Neural progenitor cell (in vitro differentiated cells): ENCODE measurements at places on chromosomes 4 and X.

GRCh38 chr4:181793096-181793495 is 450.1 kb upstream of the TENM3 start:
- DNase-seq = peak; percentile 32

DNA sequence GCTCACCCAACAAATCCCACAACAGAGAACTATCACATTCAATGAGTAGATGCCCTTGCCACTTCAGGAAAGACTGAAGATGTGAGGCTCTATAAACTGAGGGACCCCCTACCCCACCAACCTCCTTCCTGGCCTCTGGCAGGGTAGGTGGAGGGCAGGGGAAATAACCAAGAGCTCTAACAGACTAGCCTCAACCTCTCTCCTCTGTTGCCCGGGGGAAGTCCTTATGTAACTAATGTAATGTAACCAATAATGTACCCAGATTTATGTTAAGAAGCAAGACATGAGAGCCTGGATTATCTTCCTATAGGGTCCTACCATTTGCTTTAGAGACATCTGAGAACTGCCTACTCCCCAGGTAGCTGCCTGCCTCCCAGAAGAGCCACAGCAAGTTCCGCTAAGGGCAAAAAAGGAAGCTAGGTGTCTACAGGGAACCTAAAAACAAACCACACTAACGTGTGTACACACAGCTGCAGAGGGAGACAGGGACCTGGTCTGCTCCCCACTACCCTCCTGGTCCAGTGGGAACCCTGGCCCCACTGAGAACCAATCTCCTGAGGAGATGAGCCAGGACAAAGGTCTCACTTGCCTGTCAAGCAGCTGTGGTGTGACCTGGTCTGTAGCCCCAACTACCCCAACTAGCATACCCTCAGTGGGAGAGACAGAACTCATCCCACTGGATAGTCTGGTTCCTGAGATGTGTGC is 17.7 kb downstream of the OTUD5 start:
- DNase-seq = no peak

DNA sequence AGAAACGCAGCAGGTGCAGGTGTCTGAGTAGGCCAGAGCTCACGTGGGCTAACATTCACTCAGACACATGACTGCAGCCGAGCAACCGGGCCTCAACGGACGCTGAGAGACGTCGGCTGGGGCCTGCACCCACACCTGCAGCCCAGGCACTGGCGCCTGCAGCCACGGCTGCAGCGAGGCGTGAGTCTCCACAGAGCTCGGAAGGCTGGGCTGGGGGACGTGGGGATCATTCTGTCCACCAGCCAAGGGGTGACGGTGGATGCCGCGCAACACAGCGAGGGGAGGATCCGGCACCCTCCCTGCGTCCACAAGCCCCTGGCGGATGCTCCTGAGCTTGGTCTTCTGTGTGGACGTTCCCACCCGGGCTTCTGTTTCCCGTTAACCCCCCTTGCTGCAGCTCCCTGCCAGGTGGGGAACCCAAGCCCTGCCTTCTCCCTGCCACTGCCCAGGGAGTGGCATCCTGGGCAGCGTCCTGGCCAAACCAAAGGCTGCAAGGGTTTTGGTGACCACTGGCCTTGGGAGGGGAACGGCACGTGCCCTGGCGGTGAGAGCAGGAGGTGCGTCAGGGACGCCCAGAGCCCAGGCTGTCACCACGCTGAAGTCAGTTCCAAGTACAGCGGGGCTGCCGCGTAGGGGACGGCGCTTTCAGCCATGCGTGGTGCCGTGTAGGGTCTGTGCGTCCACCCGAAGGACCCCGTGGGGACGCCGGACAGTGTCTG is 16.3 kb downstream of the PPP2R3B start:
- DNase-seq = no peak

DNA sequence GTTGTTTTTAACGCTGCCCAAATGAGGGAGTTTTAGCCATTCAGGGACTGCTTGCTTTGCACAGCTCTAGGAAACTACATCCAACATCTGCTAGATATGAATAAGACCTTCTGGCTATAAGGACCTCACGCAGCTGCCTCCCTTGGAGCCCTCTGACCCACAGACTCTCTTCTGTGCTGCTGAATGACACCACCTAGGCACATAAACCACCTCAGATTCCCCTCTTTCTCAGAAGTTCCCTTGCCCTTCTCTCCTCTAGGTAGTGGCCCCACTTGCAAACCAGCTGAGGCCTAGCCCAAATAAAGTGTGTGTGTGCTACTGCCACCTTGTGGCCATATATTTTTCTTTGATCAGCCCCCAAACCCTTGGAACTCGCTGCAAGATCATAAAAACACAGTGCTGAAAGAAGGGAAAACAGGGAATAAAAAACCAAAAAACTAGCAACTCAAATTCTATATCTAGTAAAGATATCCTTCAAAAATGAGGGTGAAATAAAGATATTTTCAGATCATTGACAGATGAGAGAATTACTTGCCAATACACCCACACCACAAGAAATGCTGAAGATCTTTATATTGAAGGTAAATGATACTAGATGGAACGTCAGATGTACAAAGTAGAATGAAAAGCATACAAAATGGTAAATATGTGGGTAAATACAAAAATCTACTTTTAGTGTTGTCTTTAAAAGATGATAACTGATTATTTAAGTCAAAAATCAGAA is 265.9 kb downstream of the ADAMTS3 start:
- DNase-seq = peak; percentile 73

DNA sequence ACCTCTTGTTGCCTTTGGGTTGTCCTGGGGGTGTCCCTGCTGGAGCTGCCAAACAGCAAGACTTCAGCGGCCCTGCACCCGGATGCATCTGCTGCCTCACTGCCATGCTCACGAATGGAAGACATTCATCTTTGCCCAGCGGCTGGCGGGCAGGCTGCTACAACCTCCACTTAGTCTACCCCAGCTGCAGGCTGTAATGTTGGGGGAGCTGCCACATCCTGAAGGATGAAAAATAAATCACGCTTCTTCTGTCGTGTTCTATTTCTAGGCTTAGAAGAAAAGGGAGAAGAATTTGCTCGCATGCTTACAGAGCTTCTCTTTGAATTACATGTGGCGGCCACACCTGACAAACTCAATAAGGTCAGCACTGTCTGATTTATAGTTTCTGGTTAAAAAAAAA is 61.4 kb downstream of the FAM114A1 start:
- no peak for DNase-seq

GRCh38 chr4:111074523-111075114 is 451.7 kb upstream of the PITX2 start:
- peak; percentile 49 for DNase-seq

DNA sequence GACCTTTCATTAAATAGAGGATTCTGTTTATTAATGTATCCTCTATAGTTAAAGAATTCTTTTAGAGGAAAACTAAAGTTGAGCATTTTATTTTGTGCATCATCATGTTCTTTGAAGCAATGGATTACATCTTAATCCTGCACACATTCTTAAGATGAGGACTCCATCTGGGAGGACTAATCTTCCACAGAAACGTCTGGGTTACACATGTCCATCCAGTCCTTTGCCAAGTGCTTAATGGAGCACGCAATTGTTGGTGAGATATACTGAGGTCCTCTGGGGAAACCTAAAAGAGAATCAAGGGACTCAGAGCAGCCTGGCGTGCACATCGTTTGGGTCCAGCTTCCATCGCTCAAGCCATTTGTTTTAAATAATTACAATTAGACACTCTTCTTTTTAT is 115.1 kb upstream of the SFRP2 start:
- no peak for DNase-seq

GRCh38 chrX:103475381-103475780 is 43.9 kb downstream of the RAB40A start:
- no peak for DNase-seq

DNA sequence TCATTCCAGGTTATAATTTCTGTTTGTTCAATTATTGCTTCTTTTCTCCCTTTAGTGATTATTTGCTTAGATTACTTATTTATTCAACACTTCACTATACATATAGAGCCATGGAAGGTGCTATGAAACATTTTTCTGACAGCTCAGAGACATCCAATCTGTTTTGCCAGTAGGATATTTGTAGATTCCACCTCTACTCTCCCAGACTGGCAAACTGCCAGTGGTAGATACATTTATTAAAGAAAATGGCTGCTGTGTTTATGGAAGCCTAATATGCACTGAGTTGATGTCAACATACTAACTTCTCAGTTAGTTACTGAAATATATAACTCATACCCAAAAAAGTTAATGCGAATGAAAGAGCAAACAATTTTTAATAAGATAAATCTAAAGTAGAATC is 348.6 kb downstream of the TRAM1L1 start:
- no peak for DNase-seq

- DNase-seq = no peak
These were observed 117.3 kb upstream of the PPP3CA start for GRCh38 chr4:101464596-101464995.

DNA sequence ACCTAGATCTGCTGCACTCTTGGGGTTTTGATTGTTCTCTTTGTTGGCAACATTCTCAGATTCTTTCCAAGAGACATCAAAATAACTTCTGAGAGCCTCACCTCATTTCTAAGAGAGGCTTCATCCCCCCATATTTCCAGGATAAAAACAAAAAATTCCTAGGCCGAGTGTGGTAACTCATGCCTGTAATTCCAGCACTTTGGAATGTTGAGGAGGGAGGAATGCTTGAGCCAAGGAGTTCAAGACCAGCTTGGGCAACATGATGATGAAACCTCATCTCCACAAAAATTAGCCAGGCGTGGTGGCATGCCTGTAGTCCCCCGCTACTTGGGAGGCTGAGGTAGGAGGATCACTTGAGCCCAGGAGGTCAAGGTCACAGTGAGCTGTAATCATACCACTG is 477.0 kb downstream of the INPP4B start:
- no peak for DNase-seq

DNA sequence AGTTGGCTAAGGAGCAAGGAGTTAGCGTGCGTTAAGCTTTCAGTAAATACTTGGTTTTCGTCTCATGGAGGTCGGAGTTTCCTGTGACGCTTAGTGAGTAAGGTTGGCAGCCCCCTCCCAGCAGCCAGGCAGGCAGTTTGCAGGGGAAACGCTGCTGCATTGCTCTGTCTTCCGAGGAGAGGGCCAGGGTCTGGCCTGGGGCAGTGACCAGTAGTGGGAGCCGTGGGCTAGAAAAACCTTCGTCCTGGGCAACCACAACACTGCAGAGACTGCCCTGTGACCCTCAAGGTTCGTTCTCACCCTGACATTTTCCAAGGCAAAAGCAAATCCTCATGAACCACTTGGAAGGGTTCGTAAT is 432 bp downstream of the TMEM175 start:
- DNase-seq = peak; percentile 56

GRCh38 chr4:137534516-137534915 is 2.2 kb upstream of the PCDH18 start:
- no peak for DNase-seq

GRCh38 chr4:121181493-121181892 is 17.4 kb upstream of the TNIP3 start:
- DNase-seq = no peak

DNA sequence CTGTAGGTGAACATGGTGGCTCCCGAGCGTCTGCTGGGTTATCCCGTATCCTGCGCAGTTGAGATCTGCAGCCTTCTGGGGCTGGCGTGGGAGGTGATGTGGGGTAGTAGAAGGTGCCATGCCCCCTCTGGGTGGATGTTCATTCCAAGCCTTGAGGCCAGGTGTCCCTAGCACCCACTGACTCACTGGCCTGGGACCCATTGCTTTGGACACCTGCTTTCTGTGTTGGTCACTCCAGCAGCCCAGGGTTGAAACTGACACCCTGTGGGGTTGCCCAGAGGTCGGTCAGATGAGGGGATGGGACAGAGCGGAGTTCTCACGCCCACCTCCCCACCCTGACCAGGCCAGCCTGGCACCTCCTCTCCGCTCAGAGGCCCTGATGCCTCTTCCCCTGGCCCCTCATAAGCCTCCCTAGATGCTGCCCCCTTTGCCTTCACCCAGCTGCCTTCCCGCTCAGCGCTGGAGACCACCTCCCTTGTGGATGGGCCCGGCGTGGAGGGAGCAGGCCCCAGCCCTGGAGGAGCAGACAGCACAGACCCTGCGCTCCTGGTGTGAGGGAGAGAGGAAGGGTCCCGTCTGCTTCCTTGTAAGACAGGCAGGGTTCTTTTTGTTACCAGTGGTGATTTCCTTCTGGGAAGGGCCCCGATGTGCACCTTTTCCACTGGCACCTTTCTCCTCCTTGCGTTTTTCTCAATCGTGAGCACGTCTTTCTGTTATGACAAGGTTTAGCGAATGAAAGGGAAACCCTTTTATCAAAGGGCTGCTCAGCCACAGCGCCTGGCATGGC is 2.0 kb downstream of the DOK7 start:
- DNase-seq = no peak

GRCh38 chrX:64427281-64427680 is 32.0 kb upstream of the MTMR8 start:
- DNase-seq = no peak

DNA sequence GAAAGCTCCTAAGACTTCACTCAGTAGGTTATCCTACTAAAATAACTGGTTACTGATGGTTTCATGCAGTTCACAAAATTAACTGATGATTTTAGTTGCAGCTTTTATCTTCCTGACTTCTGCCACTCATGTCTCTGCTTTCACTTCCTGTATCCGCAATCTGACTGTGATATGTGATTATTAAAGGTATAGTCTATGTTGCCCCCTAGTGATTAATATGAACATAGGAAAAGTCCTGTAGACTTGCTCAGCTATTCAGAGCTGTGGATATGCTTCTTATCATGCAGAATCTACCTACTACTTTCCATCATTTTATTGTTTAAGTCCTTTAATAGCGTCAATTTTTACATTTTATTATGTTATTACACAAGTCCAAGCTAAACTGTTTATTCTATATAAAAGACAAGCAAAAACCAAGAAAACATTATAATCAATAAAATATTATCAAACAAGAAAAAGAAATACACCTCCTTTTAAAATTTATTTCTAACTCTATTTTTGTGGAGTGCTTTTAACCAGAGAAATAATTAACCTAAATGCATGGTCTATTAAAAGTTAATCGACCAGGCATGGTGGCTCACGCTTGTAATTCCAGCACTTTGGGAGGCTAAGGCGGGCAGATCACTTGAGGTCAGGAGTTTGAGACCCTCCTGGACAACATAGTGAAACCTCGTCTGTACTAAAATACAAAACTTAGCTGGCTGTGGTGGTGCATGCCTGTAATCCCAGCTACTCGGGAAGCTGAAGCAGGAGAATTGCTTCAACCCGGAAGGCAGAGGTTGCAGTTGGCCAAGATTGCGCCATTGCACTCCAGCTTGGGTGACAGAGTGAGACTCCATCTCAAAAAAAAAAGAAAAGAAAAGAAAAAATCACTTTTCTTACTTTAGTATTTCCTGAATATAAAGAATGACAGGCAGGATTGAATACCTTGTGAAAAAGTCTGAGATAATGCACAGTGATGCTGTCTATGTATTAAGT is 40.4 kb upstream of the TLR2 start:
- peak; percentile 11 for DNase-seq

DNA sequence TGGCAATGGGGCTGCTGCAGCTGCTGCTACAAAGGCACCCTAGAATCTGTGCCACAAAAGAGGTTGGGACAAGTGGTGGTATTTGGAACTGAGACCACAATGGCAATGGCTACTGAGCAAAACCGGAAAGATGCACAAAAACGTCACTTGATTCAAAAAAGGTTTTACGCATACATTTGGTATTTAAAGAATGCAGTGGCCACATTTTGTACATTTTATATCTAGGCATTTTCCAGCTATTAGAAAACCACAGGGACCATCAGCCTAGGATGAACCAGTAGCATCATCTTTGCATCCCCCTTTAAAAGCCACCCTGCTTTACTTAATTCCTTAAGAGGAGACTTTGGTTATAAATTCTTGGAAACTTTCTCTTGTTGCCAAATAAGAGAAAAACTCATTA is 104.8 kb upstream of the CXCL13 start:
- no peak for DNase-seq
